Skin of body (tissue), 3 donors: ENCODE measurements at places on chromosomes 12 and 14. TPM values are rescaled to one million over a fixed set of nuclear protein-coding genes. Genes with fewer than 3 reads are reported as not detected.

The SERPINA9 gene
- total RNA-seq, result 3.3 TPM

The MIP gene
- not detected for total RNA-seq

The DNM1L gene
- total RNA-seq, result 78.0 TPM

The BAZ2A gene
- 57.0 TPM for total RNA-seq

GRCh38 chr12:1083889-1084262, 92.9 kb downstream of the ERC1 start:
- DNase-seq, result peak; percentile 15

DNA sequence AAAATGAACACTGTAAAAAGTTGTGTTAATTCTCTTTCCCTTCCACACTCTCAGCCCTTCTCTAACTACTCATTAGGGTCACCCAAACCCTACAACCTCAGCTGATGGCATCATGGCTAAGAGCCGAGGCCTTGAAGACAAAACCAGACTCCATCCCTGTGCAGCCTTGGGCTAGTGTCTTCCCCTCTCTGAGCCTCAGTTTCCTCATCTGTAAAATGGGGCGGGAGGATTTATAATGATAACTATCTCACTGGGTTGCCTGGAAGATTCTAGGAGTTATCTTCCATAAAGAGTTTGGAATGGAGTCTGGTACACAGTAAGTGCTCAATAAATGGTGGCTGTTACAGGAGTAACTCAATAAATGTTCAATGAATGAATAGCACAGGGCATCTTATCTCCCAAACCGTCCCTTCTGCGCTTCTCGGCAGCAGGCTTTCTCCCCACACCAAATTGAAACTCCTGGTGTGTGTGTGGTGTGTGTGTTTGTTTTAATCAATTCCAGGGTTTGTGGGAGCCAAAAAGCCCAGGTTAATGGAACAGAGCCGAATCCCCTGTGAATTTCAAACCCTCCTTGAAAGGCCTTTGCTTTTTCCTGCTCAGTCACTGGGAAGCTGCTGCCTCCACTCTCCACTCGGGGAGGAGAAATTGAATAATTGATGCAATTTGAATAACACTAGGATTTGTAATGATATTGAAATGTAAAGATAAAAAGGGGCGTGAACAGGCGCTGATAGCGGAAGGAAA, 61.2 kb upstream of the FAM222A start:
- DNase-seq, result no peak

DNA sequence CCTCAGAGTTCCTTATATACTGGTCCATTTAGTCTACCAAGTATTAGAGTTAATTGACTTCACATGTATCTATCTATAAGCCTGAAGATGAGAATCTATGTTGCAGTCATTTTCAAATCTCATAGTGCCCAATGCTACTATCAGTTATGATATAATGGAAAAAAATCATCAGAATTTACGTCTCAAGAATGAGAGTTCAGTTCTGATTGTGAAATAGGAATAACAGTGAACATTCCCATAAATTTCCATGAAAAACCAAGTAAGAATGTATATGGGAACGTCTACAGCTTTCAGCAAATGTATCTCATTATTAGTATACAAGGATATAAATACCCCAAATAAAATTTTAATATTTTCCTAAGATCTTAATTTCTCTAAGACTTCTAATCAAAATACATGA, 77.2 kb downstream of the PPP1R12A start:
- no peak for DNase-seq

GRCh38 chr14:92360651-92361370, 37.8 kb downstream of the SLC24A4 start:
- DNase-seq, result no peak

DNA sequence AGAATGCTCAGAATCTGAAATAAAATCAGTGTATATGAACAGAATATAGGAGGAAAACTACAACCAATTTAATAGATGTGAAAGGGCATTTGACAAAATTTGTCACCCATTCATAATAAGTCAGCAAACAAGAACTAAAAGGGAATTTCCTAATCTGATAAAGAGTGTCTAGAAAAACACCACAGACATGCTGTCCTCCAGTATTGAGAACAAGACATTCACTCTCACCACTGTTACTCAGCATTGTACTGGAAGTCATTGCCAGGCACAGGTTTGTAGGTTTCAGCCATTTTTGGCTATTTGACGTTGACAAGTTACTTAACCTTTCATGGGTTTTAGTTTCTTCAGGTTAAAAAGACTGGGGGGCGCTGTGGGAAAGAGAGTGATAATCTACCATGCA, 13.2 kb downstream of the EIF2S1 start:
- DNase-seq, result no peak
